ENCODE measurements at places on chromosomes 11 and 22.
A peak's percentile ranks its signal among the peaks of the same experiment; 100 is the strongest.

DNA sequence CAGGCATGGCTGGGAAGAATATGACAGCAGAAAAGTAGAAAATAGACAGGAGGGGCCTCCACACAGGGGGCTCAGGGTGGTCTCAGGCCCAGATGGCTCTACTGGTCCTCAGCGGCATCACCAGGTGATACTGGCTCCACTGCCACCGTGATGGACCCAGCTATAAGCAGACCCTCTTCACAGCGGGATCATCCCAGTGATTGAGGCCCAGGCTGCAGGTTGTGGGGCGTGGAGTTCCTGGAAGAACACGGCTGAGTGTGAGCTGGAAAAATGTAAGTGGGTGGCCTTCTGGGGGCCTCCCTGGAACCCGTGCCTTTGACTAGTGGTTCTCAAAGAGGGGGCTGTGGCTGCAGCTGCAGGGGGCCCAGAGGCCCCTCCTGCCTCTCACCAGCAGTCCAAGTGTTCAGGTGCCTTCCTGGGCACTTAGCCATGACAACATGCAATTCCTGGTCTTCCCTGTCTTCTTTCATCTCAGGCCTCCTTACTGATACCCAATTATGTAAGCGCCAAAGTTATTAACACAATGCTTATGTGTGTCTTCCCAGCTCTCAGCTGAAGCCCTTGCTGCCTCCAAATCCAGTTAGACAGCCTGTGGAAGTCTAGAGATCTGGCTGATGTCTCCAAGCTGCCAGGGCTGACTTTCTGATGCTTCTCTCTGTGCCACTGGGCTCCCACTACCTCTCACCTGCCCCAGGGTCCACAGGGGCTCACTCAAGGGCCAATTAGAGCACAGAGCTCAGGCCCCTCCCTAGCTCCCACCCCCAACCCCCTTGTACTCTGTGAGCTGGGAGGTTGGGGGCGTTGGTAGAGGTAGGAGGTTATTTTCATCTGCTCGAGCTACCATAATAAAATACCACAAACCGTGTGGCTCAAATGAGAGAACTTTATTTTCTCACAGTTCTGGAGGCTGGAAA is 110.1 kb upstream of the LMO1 start:
- no peak for DNase-seq

DNA sequence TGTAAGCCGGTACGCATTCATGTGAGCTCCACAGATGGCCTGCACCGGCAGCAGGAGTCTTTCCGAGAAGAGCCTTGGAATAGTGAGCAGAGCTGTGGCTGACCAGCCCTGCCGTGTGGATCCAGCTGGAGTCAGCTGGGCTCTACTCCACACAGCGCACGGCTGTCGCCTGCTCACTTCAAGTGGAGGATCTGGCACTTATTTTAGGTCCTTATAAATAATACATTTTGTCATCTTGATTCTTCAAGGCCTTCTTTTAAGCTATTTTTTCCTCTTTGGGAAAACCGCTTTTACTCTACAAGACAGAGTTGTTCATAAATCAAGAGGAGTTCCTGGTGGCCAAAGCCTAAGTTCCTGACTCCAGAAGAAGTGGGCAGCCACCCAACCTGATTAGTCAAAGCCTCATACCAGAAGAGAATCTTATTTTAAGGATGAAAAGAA is 93.8 kb downstream of the KCNC1 start:
- DNase-seq = no peak

GRCh38 chr11:107683807-107684206 is 28.0 kb downstream of the SLN start:
- DNase-seq = no peak

- DNase-seq = no peak
Measured at GRCh38 chr22:26377170-26377830, 51.8 kb upstream of the ASPHD2 start.

GRCh38 chr11:1352696-1353382 is 36.9 kb upstream of the BRSK2 start:
- no peak for DNase-seq

DNA sequence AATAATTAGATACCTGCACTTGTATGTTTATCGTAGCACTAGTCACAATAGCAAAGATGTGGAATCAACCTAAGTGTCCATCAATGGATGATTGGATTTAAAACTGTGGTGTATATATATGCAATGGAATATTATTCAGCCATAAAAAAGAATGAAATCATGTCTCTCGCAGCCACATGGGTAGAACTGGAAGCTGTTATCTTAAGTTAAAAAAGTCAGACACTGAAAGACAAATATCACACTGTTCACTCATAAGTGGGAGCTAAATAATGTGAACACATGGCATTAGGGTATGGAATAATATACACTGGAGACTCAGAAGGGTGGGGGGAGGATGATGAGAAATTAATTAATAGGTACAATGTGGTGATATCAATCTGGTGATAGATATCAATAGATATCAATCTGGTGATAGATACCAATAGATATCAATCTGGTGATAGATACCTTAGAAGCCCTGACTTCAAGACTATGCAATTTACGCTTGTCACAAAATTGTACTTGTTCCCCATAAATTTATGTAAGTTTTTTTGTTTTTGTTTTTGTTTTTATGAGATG is 2.0 kb downstream of the LMO2 start:
- DNase-seq = no peak

DNA sequence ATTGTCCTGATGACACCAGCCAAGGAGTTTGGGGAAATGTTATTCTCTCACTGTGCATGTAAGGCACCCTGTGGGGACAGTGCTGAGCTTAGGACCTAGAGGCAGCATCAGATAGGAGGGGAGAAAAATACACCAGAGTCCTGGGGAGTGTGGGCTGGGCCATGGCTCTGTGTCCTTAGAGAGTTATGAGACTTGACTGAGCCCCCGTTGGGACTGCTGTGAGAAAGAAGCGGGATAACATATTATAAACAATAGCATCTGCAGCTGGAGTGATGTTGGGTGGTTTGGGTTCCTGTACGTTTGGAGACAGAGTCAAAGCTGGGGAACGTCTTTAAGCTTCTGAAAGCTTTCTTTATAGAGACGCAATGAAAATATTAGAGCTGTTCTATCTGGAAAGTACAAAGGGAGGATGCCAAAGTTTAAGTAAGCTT is 90.9 kb upstream of the CRTAM start:
- DNase-seq = no peak

DNA sequence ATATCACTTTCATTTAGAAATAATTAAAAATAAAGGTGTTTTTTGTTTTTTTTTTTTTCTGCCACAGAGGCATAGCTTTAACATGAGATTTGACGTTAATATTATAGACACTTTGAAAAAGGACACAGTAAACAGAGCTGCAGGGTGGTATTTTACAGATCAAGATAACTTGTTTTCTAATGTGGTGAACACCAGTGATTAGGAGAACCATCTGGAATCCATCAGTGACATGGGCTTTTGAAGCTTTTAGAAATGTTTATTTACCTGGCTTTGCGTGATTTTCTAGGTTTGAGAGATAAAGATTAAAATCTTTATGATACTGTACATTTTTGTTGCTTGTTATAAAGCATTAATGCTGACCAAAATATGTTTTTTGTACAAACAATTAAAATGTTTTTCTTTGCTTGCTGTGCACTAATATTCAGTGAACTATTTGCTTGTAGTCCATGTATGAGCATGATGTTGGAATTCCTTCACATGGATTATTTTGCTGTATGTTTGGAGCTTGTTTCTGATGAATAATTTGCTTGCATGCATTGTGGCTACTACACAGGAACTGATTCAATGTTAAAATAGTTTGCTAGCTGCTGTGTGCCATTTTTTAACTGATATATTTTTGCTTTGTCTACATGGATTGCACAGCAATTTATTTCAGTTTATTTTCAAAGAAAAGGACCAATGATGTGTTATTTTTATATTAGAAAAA is 352.1 kb upstream of the NARS2 start:
- no peak for DNase-seq

- no peak for DNase-seq
Measured at GRCh38 chr11:26867286-26867685, 126.6 kb upstream of the FIBIN start.

DNA sequence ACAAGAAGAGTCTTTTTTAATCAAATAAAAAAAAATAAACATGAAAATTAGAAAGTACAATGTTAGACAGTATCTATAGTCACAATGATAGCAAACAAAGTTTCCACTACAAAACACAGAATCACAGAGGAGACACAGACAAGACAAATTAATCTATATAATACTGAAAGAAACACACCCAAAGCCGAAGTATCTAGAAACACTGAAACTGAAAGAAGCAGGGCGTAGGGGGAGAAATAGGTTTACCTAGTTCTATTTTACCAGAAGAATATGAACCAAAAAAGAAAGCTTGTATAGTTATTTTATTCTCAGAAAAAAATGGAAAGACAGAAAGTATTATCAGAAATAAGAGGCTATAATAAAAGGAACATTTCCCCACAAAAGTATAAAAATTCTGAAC is 27.1 kb upstream of the NUP50 start:
- DNase-seq = no peak

DNA sequence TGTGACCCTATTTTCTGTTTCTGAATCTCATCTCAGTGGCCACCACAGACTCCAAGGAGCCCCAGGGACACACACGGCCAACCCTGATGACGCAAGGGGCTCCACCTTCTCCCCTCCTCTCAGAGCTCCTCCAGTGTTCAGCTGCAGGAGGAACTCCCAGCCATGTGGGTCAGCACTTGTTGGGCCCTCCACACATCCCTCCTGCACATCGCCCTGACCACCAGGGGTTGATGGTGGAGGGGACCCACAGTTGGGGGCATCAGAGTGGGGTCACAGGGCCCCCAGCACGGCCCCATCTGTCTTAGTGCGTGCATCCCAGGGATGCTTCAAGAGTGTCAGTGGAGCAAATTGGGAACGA is 499.6 kb downstream of the BRD1 start:
- DNase-seq = no peak

- DNase-seq = no peak
Measured at GRCh38 chr11:80849253-80849652, 1408.4 kb upstream of the TENM4 start.

DNA sequence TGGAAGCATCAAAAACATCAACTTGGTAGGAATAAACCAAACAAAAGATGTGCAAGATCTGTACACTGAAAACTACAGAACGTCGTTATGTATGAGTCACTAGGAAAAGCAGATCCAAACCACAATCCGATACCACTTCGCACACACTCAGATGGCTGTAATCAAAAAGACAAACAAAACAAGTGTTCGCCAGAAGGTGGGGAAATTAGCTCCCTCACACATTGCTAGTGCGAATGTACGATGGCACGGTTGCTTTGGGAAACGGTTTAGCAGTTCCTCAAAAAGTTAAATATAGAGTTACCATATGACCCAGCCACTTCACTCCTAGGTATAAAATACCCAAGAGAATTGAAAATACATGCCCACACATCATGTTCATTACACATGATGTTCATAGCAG is 14.8 kb upstream of the CARD10 start:
- no peak for DNase-seq

- no peak for DNase-seq
Measured at GRCh38 chr11:101429703-101430540, 153.9 kb downstream of the TRPC6 start.

DNA sequence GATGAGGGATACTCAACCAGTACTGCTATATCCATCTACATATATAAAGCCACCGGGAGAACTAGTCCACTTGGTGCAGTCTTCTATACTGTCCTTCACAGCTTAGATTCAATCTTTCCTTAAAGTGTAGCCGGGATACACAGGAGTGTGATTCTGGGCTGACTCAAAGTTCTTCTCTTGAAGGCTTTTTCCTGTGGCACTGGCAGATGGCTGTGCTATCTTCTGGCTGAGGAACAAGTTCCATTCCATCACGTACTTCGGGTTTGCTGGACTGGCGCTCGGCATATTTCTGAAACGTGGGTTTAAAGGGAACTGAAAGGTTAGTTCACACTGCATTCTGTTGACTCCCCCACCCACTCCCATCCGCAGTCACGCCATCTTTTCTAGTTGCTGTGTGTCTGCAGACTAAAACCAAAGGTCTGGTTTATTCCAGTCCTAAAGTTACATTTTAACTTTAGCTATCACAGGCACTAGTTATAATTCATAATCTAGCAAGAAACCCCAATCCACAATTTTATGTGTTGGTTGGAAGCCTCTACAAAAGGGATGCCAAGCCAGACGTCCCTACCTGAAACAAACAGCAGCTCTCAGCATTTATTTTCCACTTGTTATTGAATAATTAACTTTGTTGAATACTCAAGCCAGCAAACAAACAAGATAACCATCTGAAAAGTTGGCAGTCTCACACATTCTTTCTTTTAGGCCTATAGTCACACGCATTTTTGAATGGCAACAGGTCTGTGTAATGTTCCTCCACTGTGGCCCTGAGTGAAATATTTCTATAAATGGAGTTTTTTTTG is 7.5 kb upstream of the C11orf65 start:
- no peak for DNase-seq

DNA sequence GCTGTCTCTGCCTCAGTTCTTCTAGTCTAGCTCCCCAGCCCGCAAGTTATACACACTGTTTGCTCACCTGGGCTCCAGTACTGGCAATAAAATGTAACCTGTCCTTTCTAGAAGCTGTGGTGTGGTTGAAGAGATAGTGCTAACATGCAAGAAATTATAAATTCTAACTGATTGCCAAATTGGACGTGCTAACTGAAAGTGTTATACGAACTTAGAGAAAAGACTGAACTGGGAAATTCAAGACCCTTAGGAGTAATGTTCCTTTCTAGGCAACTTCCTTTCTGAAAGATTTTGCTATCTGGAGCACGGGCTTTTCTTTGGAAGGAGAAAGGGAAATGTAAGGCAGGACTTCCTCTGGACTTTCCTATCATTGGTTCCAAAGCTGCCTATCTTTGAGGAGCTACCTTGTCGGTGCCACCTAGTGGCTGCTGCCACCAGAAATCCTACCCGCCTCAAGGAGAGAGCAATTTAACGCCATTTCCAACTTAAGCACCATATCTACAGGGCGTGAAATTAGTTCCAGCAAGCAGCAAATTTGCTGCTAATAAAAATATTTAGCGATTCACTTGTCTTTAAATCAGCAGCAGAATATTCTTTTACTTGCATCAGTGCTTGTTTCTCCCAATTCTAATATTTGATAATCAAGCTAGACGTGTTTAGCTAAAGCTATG is 12.7 kb upstream of the TMEM218 start:
- no peak for DNase-seq

DNA sequence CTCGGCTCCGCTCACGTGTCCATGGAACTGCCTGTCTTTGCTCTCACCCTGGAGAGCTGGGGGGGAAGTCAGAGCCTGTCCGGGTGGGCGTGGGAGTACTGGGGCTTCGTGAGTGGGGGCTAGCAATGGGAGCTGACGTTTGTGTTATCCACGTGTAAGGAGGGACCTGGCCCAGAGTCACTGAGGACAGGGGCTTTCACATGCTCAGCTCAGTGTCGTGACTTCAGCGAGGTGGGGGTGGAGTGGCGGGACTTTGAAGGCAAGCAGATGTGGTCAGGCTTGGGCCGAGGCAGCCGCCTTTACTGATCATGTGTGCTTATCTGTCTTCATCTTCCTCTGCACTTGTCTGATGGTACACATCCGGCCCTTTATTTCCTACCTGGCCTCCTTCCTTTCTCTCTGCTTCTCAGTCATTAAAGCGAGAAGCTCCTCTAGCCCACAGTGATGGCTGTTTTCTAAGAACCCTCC is 113.1 kb upstream of the NNMT start:
- DNase-seq = peak; percentile 56

All from stimulated activated effector memory CD8-positive, alpha-beta T cell treated with anti-CD3 and anti-CD28 coated beads, Interleukin-12 subunit alpha, Interleukin-12 subunit beta, amount 100 ng/mL, for 72 hours (primary cell).